ENCODE measurements at places on chromosomes 7 and 10.

- DNase-seq = no peak
Measured at GRCh38 chr7:30920021-30920583, 8.4 kb downstream of the AQP1 start.

DNA sequence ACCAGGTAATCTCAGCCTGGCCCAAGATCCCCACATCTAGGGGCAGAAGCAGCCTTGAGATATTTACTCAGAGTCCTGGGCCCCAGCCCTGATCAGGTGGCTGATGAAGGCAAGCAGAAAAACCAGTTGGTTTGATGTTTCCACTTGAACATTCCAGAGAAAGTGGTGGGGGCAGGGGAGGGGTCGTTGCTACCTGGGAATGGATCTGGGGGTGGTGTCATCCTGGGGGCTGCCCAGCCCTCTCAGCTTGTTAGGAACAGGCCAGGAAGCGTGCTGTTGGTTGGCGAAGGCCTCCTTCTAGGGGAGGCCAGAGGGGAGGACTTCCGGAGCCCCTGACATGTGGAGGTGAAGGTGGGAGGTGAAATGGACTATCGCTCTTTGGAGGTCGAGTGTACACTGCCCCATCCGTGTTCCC is 3.7 kb upstream of the ABHD11 start:
- peak; percentile 62 for DNase-seq

GRCh38 chr7:5361446-5362127 is 62.0 kb downstream of the TNRC18 start:
- no peak for DNase-seq

GRCh38 chr7:28729727-28730126 is 228.4 kb downstream of the TRIL start:
- no peak for DNase-seq

DNA sequence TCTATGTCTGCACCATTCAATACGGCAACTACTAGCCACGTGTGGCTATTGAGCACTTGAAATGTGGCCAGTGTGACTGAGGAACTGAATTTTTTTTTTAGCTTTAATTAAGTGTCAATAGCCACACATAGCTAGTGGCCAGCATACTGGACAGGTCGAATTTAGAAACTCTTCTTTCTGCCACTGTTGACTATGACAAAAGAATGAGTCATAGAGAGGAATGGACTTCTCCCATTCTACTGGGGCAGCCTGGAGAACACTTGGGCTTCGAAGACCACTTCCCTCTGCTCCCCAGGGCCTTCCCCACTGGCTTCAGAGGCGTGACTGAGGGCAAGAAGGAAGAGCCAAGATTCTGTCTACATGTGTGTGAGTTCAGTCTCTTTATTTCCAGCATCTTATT is 137.5 kb downstream of the SNX10 start:
- no peak for DNase-seq

DNA sequence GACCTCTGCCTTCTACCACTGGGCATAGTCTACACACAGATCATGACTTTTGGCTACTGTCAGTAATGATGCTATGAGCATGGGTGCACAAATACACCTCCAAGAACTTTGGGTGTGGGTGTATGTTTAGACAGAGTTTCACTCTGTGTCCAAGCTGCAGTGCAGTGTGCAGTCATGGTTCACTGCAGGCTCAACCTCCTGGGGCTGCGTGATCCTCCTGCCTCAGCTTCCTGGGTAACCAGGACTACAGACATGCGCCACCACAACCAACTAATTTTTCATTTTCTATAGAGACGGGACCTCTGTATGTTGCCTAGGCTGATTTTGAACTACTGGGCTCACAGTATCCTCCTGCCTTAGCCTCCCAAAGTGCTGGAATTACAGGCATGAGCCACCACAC is 194.4 kb downstream of the NSUN6 start:
- DNase-seq = no peak

DNA sequence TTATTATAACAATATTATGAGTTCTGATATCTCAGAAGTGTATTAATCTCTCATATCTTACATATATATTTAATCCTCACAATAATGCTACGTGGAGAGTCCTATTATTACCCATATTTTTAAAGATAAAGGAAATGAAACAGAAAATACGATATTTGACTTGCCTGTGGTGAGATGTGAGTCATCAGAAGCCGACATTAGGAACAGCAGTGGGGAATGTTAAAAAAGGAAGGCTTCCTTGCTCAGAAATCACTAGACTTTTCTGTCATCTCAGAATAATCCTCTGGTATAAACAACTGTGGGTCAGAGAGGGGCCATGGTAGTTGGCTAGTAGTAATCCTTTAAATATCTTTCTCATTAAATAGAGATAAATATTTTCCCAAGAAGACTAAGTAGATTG is 402.3 kb upstream of the PCDH15 start:
- no peak for DNase-seq

- peak; percentile 75 for DNase-seq
Measured at GRCh38 chr10:13074563-13075451, 25.2 kb upstream of the OPTN start.

GRCh38 chr10:121261665-121262064 is 336.6 kb downstream of the FGFR2 start:
- no peak for DNase-seq

GRCh38 chr10:34292675-34293074 is 522.4 kb downstream of the PARD3 start:
- no peak for DNase-seq

DNA sequence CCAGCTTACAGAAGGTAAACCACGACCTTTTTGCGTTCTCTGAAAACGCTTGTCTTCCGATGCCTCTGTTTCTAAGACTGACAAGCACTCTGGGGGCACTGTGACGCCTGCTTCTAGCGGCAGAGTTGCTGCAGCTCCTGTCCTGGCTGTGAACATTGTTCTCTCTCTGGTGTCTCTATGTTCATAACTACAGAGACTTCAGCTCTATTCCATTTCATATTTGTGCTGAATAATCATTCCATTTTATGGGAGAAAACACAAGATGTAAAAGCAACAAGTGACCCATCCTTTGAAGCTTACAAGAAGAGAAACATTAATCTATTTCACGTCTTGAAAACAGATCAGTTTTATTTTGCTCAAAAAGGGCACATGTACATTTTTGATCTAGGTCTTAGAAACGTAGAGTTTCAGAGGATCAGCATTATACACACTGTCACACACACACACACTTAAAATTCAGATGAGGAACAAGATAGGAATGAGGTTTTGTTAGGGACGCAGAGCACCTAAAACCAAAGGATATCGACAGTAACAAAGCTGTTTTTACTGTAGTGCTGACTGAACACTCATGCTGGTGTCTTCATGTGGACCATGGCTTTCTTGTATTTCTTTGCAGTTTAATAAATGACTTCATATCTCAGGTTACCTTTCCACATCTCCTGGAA is 3.0 kb downstream of the IKZF1 start:
- no peak for DNase-seq

DNA sequence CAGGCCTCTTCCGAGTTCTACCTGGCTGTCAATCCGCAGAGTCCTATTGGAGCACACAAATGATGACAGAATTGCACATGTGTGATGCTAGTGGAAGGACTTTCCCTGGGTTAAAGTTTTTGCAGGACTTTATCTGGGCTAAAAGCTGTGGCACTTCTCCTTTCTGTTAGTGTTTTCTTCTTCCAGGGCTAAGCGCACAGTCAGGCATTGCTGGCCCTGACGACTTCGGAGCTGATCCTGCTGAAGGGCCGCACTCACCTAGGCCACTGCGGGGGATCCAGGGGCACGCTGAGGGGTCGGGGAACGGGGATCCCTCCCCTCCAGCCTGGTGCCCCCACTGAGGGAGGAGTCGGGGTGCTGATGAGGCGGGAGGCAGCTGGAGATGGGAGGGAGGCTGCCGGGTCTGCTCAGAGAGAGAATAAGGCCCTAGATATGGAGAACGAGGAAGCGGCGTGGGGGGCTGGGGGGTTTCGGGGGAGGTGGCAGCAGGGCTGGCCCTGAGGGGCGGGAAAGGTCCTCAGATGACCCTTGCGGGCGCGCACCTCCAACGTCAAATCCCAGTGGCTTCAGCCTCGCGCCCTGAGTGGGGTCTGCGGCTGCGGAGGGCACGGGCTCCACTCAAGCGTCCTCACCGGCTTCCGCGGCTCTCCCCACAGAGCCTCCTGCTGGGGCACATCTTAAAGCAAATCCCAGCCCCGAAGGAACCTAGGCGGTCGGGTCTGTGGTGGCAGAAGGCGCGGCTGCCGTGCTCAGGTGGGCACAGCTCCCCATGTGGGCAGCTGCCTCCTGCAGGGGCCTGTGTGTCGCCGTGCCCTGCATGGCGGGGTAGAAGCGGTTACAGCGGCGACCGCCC is 30.9 kb downstream of the AGR3 start:
- no peak for DNase-seq

DNA sequence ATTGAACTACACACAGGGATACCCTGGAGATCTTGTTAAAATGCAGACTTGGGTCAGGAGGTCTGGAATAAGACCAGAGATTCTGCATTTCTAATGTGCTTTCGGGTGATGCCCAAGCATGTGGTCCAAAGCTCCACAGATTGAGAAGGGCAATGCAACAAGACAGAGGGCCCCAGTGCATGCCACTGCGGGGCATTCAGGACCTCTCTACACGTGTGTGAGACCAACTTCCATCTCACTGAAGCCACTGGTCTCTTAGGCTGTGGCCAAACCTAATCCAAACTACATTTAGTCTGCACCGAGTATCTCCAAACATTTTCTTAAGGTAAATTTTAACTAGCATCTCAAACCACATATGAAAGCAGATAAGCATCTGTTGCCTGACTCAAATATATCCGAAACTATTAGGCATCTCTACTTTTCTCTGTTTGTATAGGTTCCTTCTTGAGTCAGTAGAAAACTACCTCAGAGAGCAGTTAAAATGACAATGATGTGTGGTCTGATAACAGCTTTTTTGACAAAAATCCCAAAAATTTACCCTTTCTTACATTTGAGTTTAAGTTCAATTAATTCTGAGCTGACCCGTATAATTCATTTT is 107.5 kb downstream of the ELMO1 start:
- DNase-seq = no peak

DNA sequence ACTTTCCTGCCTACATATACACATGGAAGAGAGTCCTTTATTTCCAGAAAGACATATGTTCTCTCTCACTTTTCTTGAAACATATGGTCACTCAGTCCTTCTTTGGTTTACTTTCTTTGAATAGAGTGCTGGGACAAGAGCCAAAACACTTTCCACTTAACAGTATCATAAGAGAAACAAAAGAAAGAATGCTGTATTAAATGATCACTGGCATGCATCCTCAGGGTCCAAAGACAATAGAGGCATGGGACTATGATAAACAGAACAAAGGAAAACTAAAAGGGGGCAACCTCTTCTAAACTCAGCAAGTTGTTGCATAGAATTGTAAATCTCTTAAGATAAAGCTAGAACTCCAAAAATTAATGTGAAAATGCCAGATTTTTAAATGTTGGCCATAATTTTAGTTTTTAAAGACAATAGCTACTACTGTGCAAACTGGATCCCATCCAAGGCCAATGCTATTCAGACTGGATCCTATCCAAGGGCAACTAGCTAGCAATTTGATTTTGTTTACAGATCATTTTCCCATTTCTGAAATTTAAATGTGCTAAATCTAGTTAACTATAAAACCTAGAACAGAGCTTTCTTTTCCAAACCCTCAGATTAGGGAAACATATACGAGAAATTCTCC is 687.5 kb downstream of the SORCS3 start:
- no peak for DNase-seq

DNA sequence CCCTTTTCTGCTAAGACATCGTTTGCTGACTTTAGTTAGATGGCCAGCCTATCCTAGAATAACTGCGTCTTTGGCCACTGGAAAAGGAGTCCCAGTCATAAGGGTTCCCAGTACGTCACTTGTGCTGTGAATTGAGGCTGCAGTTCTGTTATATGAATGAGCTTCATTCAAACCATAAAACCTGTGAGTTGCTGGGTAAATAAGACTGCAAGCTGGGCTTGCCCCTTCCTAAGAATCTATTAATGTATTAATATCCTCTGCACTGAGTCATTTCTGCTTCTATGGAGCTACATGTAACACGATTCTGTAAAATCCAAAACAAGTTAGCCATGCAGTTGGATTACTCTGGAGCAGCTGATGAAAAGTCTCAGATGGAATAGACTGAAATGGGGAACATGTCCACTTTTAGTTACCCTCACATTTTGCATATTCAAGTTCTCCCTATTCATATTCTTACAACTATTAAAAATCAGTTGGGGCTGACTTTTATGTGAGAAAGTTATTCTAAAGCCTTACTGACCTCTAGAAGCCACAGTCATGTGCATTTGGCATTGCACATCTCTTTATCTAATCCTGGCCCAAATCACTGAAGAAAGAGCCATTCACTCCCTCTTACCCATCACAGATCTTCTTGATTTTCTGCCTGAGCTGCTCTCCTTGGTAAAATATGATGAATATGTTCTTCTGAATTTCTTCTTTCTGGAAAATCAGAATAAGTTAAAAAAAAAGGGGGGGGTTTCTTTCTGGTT is 41.8 kb upstream of the TMEM213 start:
- DNase-seq = peak; percentile 32

DNA sequence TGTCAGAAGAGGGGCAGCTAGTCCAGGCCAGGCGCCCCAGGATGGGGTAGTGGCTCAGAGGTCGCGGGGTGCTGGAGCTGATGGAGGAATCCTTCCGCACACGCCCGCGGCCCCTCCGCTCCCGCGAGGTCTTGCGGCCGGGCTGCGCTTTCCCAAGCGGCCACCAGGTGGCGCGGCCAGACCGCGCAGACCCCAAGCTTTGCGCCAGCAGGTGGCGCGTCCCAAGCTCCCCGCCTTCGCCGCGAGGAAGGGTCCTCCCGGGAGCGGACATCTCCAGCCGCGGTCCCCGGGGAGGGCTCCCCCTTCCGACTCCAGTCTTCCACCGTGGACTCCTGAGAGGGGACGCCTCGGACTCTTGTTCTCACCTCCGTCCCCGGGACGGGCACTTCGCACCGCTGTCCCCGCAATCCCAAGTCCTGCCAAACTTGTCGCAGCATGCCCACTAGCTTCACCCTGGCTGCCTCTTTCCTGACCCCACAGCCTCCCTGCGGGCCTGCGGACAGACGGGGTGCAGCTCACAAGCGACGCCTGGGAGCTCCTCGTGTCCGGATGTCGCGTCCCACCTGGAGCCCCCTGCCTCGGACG is 19.4 kb downstream of the KCNK18 start:
- DNase-seq = peak; percentile 75

DNA sequence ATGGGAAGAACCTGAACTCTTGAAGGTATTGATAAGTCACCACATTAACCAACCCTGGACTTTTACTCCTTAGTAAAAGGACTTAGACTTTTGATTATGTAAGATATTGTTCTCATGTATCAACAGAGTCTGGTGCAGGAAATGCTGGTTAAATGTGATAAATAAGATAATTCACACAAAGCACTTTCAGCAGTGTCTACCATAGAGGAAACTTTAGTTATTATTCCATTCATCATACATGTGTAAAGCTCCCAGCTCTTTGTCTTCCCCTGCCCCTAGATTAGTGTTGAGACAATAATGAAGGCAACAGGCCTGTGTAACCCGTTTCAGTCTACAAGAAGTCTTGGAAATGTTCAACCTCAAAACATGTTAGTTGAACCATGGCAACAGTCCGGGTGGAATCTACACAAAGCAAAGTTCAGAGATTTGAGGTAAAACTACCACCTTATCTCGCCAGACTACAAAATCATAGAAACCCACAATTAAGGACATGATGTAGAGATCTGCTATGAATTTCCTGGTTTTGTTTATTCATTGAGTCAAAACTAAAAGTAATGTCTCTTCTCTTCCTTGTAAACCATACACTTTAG is 109.9 kb upstream of the ADO start:
- no peak for DNase-seq

GRCh38 chr10:60434418-60435046 is 44.9 kb upstream of the ANK3 start:
- peak; percentile 57 for DNase-seq

GRCh38 chr7:101588131-101588935 is 40.8 kb downstream of the MYL10 start:
- DNase-seq = no peak

- DNase-seq = no peak
Measured at GRCh38 chr7:50303335-50304128, 984 bp upstream of the IKZF1 start.

Measured in Calu3 (cell line).